Sigmoid colon (tissue), 7 donors: ENCODE measurements at places on chromosomes 13 and 19.

DNA sequence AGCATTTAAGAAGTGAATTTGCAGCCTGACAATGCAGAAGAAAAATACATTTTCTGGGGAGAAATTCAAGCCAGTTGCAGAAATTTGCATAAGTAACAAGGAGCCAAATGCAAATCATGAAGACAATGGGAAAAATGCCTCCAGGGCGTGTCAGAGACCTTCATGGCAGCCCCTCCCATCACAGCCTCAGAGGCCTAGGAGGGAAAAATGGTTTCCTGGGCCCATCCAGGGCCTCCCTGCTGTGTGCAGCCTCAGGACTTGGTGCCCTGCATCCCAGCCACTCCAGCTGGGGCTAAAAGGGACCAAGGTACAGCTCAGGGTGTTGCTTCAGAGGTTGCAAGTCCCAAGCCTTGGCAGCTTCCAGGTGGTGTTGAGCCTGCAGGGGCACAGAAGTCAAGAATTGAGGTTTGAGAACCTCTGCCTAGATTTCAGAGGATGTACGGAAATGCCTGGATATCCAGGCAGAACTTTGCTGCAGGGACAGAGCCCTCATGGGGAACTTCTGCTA lies 16.7 kb upstream of the ITM2B start:
- DNase-seq: no peak

DNA sequence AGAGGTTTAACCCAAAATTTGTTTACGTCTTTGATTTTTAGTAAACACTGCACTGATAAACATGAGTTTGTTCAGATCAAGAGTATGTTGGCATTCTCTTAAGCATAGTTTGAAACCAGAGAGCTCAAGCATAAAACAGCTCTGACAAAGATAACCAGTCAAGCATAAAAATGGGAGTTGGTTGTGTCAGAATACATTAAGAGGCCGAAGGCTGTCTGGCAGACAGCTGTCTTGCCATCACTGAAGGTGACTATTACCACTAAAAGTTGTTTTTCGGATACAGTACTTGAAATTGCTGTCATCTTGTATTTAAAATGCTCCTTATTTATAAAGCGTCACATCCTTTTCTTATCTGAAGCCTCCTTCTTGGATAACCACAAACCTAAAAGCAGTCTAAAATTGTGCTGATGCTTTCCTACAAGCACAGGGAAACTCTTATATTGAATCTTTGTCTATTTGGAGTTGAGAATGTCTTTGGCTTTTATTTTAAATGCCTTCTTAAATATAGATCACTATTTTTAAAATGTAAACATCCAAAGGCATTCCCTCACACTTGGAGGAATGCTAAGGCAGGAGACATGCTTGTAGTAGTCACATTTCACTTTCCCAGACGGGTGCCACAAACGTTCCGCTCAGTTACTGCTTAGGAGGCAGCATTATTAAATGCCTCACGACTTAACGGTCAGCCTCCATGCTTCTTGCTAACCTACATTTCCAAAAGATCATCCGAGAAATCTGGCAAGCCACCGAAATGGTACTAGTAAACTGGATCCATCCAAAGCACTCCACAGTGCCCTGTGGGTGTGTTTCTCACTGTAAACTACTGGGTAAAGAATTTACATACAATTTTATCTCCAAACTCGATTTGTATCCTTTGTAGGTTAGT lies 1.5 kb downstream of the SMAD9 start:
- no peak for DNase-seq

DNA sequence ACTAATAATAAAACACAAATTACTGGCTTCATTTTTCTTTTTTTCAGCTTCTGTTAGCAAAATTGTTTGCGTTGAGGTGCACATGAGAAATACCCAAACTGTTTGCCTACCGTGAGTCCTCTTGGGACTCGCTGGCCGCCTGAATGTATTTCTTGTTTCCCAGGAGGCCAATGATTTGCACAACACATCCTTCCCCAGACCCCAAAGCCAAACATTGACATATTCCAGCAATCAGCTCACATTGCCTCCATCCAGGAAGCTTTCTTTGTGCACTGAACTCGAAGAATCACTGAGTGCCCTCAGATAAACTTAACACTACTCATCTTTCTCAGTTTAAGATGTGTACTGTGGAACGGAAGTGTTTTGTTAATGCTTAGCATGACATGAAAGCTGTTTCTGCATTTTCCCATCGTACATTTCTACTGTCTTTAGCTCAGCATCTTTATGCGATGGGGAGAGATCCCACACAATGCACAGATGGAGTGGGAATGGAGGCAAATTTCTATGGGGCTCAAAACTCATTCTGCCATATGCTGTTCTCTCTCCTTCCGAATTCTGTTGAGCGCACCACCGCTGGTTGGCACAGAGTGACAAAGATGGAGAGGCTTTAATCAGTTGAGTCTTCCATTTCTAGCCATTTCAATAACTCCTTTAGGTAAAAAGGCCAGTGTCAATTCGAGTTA lies 399.5 kb downstream of the RFC3 start:
- no peak for DNase-seq

GRCh38 chr13:73828811-73829210 lies 305.4 kb downstream of the KLF12 start:
- no peak for DNase-seq

GRCh38 chr13:43758834-43759233 lies 27.9 kb downstream of the ENOX1 start:
- no peak for DNase-seq

DNA sequence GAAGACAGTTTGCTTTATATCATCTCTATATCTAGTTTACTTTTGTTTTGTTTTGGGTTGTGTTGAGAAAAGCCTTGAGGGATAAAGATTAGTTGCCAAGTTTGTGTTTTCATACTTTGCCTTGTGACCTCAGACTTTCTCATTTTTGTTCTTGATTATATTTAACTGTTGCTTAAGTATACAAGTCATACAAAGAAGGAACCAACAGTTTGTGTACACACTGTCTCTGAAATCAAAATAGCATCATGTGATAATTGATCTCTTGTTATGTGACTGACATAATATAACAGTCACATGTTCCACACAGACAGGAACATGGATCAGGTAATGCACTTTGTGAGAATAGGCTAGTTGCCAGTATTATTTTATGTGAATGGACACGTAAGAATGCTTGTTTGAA lies 70.8 kb downstream of the SHISA2 start:
- no peak for DNase-seq

- DNase-seq: peak; percentile 75
Observed at GRCh38 chr19:5627395-5627904, 4.6 kb downstream of the SAFB start.

GRCh38 chr13:74883834-74884233 lies 598.1 kb downstream of the TBC1D4 start:
- no peak for DNase-seq

DNA sequence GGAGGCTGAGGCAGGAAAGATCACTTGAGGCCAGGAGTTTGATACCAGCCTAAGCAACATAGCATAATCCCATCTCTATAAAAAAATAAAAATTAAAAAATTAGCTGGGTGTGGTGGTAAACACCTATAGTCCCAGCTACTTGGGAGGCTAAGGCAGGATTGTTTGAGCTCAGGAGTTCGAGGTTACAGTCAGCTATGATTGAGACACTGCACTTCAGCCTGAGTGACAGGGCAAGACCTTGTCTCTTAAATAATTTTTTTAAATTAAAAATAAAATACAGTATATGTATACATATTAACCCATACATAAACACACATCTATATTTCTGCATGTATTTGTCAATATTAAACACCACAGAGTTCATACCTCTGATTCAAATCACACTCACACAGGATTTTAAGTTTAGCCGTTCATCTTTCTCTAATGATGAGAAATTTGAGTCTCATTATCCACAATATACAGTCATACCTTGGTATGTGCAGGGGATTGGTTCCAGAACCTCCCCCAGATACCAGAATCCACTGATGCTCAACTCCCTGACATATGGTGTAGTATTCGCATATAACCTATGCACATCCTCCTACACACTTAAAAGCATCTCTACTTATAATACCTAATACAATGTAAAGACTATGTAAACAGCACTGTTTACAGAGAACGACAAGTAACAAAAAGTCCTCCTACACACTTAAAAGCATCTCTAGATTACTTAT lies 44.7 kb downstream of the PSPC1 start:
- no peak for DNase-seq

- no peak for DNase-seq
Observed at GRCh38 chr13:97212004-97212403, 10.1 kb upstream of the MBNL2 start.

DNA sequence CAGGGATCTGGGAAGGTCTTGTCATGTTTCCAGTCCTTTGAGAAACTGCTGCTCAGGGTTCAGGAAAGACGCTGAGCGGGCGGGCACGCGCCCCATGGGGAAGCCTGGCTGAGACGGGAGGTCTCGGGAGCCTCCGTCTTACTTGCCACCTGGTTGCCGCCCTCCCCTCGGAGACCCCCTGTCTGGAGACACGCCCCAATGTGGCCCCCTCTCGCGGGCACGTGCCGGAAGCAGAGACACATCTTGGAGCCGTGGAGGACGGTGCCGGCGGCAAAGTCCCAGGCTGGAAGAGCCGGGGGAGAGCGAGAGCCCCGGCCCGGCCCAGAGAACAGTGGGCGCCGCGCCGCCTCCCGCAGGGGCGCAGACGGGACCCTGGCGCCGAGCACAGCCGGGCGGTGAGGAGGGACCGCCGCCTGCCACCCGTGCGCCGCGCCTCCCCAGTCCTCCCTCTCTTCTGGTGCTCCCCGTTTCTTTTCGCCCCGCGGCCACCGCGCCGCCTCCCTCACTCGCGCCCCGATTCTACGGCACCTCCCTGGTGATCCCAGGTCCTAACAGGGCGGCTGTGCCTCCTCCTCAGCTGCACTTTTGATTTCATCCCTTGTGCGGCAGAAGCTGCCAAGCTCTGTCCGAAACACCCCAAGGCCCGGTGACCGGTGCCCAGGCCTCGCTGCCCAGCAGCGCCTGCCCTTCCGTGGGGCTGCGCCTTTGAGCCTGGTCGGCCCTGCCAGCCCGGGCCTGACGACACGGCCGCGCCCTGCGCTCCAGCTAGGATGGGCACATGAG lies 15.5 kb downstream of the GJB2 start:
- DNase-seq: no peak

DNA sequence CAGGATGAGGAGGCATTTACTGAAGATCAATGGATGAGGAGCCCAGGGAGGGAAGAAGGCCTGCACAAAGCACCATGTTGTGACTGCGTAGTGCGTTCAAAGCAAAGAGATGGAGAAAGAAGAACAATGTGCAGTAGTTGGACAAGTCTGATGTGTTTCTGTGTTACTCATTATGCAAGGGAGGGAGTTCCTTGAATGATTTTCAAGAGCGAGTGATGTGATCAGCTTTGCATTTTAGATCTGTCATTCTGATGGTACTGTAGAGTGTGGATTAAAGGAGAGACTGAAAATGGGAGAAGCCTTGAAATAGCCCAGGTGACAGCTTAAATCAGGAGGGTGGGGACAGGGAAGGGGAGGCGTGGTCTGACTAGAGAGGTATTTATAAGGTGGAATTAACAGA lies 9.5 kb downstream of the MYO16 start:
- no peak for DNase-seq

DNA sequence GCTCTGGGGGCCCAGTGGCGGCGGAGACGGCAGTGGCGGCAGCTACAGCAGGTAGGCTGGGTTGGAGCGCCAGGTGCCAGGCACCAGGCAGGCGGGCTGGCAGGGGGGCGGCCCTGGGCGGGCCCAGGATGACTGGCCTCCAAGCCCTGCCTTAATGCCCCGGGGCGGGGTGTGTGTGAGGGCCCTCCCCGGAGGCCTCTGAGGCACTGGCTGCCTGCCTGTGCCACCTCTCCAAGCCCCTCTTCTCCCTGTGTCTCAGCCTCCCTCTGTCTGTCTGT lies at the start of gene KLK11:
TSS of gene KLK11 (minus strand) at position 63 of the 278 bp plus-strand sequence. CDS start 985 bp downstream, outside the sequence.
- DNase-seq: no peak

DNA sequence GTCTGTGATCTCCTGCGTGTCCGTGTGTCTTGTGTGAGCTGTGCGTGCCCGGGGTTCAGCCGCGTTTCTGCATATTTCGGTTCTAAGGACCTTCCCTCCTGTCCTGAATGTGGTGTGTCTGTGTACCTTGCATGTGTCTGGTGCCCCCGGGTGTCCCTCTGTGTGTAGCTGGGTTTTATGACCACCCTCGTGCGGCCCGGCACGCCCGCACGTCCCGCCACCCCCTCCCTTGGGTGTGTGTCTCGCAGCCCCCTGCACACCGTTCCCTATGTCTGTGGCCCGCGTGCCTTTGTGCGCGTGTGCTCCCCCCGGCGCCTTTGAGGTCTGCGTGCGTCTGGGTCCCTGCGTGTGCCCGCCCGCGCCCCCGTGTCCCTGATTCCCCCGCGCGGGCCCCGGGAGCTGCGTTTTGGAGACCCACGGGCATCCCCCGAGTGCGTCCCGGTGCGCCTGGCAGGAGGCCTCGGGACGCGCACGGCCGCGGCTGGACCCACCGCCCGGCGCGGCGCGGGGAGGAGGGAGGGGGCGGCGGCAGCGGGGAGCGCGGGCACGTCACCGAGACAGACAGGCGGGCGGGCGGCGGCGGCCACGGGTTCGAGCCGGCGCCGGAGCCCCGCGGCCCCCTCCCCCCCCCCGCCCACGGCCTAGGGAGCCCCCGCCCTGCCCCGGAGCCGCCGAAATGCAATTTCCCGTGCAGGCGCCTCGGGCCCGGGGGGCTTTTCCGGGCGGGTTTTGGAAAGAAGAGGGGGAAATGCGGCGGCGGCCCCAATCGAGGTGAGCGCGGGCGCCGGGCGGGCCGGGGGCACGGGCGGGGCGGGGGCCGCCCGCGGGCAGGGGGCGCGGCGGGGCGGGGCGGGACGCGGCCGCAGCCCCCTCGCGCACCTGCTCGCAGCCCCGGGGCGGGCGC lies 12.0 kb upstream of the NANOS3 start:
- DNase-seq: no peak

DNA sequence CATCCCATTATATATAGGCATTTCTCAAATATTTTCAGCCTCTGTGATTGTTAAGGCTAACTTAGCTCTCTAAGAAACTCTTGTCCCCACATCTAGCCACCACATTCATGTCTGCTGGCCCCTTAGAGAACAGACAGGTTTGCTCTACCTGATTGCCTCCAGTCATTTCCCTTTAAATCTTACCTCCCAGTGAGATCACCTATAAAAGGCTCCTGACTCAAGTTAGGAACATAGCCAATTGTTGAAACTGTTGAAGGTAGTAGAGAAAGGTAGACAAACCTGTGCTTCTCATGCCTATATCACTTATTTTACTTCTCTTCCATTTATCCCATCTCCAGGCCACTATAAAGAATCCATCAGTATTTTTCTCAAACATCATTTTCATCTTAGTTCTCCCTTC lies 771.4 kb downstream of the DIAPH3 start:
- no peak for DNase-seq

GRCh38 chr19:18007044-18007916 lies 690 bp upstream of the ARRDC2 start:
- peak; percentile 91 for DNase-seq

GRCh38 chr19:47603706-47604565 lies 5.0 kb upstream of the BICRA start:
- DNase-seq: no peak

DNA sequence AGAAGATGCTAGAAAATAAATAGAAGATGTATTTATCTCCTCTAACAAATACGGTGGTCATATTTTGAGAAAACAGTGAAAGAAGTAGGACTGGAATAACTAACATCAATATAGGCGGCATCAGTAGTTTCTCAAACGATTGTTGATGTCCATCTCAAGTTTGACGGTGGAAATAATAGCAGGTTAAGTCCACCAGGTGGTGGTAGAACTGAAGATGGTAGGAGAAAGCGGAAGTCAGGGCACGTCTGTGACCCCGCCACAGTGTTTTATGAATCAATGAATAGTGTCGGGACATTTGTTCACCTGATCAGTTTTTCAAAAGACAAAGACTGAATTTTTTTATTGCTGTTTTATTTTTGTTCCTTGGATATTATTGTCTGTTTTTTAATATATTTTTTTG lies 706.4 kb upstream of the SLC10A2 start:
- DNase-seq: no peak
